ENCODE measurements at places on chromosomes 7 and 10. TPM values are rescaled to one million over a fixed set of nuclear protein-coding genes. Genes with fewer than 3 reads are reported as not detected.

DNA sequence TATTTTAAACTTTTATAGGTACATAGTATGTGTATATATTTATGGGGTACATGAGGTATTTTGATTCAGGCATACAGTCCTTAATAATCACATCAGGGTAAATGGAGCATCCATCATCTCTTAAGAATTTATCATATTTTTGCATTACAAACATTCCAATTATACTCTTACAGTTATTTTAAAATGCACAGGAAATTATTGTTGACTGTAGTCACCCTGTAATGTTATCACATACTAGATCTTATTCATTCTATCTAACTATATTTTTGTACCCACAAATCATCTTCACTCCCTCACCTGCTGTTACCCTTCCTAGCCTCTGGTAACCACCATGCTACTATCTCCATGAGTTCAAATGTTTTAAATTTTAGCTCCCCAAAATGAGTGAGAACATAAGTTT, 56.3 kb upstream of the FAM3C start:
- DNase-seq = no peak

GDF2 gene
- total RNA-seq = not detected

DNA sequence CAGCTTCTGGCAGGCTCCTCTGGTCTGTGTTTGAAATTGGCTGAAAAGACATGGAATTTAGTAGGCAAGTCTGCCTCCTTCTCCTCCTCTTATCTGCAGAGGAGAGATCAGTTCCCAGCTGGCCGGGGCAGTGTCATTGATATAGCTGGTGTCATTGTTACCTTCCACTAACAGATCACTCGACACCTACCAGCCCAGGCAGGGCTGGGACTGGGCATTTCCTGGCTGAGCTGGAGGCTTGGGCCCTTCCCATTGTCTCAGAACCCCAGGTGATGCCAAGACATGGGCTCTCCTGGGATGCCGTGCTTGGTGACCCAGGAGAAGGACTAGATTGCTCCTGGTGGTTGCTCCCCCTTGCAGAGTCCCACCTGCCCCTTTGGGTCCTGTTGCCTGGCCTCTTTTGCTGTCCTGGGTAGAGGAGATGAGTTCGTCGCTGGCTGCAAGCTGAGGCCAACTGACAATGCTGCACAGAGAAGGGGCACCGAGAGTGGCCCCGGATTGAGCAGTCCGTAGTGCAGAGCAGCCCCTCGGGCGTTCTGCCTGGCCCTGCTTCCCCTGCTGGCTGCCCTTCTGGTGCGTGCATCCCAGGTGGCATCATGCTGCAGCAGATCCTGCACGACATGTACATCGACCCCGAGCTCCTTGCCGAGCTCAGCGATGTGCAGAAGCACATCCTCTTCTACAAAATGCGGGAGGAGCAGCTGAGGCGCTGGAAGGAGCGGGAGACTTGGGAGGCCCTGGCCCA, at the start of gene SH2D4B:
Gene SH2D4B (plus strand): TSS at position 167 of the 745 bp plus-strand sequence. CDS start 430 bp downstream, at position 597.
- no peak for DNase-seq

DNA sequence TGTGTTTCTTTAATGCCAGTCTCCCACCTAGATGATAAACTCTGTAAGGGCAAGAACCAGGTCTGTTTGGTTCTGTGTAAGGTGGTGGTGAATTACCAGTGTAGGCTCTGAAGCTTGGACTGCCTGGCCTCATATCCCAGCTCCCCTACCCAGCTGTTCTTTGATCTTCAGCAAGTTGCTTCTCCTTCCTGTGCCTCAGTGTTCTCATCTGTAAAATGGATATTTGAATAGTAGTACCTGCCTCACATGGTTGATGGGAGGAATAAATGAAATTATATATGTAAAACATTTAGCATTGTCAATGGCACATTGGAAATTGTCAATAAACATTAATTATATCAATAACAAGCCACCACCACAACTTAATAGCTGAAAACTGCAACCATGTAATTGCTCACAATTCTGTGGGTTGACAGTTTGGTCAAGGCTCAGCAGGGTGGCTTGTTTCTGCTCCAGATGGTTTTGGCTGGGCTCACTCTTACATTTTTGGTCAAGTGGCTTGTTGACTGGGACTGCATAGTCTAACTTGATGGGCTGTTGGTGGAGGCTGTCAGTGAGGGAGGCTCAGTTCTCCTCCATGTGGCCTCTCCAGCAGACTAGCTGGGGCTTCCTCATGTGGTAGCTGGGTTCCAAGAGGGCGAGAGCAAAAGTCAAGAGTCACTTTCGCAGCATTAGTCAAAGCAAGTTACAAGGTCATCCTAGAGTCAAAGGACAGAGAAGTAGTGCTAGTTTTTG, 84.5 kb upstream of the DUSP5 start:
- DNase-seq = no peak

GRCh38 chr7:6479067-6479466, 31.3 kb upstream of the DAGLB start:
- no peak for DNase-seq

GRCh38 chr10:130029209-130029608, 65.1 kb upstream of the EBF3 start:
- no peak for DNase-seq

PLEKHA8 gene
- 8.5 TPM for total RNA-seq

DNA sequence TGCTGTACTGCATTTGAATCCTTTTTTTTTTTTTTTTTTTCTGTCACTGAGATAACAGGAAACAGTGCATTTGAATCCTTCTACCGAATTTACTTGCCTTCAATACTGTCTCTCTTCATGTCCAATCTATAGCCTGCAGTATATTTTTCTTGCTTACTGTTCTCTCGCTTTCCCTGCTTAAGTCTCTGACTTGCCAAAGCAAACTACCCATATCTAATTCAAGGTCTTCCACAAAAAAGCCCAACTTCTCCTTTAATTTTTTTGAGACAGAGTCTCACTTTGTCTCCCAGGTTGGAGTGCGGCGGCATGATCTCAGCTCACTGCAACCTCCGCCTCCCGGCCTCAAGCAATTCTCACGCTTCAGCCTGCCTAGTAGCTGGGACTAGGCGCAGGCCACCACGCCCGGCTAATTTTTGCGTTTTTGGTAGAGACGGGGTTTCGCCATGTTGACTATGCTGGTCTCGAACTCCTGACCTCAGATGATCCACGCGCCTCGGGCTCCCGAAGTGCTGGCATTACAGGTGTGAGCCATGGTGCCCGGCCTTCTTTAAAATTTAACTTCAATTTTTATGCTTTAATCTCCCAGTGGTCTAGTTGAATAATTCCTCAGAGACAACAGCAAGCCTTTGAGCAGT, 882 bp downstream of the PDCD11 start:
- peak; percentile 4 for DNase-seq

DNA sequence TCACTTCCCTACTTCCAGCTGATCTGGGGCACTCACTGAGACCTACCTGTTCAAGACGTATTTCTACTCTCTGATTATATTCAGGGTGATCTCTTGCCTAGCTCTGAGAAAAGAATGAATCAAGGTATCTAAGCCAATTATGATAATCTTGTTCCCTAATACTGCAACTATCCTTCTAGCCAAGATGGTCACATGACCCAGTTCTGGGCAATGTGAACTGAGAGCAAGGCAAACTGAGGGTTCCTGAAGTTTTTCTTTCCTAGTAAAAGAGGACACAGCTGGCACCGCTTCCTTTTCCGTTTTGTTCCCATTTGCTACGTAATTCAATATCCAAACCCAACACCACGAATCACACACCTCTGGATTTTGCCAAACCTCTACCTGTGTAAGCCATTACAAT, 5.9 kb upstream of the GPAM start:
- DNase-seq = no peak

OR2A5 gene
- not detected for total RNA-seq

DNA sequence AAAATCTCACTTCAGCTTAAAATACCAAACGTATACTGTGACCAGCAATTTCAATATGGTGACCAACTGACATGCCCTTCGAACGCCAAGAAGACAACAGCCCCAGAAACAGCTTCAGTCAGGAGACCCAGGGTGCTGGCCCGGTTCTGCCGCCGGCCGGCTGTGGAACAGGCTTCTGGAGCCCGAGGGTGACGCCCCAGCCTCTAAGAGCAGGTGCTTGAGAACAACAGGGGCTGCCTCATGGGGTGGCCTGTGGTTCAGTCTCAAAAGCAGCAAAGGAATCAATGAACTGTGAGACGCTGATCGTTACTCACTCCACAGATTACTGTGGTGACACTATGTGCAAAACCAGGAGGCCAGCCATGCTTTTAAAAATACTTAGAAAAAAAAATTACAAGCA, 17.3 kb downstream of the GPER1 start:
- DNase-seq = no peak

ADCK2 gene
- total RNA-seq = 18.7 TPM

GRCh38 chr7:15755061-15755460, 68.6 kb upstream of the MEOX2 start:
- no peak for DNase-seq

DNA sequence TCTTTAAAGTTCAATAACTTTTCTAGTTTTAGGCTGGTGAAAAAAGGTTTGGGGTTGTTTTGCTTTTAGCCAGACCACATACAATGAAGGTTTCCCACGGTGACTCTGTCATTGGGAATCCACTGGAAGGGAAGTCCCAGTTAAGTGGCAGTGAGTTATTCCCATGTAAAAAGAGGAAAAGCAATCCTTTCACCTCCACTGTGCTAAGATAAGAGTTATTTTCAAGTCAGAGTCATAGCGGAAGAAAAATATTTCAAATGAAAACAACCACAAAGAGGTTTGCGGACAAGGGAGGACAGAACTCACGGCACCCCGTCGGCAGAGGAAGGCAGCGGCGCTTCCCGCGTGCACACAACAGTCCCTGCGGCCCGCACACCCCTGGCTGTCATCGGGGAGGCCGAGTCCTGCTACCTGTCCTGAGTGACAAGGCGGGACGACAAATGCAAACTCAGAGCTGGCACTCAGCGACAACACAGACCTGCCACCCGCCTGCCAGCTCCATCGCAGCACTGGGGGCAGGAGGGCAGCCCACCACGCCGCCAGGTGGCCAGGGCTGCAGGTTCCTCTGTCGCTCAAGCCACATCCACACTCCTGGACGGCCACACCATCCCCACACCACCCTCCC, 9.3 kb upstream of the PAPOLB start:
- peak; percentile 43 for DNase-seq

DNA sequence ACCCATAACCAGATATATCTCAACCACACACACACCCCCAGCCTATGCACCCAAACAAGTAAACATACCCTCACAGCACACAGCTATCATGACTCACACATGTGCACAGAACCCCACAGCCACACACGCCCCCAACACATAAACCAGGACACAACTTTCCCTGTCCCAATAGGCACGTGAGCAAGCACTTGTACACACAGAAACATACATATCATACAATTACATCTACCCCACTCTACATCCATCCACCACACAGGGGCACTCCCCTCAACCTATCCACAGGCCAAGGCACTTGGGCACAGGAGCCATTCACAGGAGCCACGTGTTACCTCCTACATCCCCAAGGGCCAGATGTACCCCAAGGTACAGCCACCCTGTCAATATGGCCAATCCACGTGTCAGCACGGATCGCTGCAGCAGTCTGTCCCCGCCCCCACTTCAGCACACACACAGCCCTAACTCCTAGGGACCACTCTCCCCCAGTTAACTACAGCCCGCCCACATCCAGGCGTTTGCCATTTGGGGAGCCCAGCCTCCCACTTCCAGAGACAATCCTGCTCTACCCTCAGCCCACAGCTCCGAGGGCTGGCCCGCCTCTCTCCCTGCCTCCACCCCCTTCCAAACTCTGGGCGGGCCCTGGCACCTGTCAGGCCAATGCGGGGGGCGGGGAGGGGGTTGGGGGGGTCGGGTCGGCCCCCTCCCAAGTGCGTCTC, 163.5 kb downstream of the SH3PXD2A start:
- DNase-seq = peak; percentile 42

GRCh38 chr7:73778801-73779389, 8.8 kb upstream of the CLDN3 start:
- no peak for DNase-seq

GRCh38 chr7:47670729-47671128, 88.8 kb upstream of the TNS3 start:
- no peak for DNase-seq

DNA sequence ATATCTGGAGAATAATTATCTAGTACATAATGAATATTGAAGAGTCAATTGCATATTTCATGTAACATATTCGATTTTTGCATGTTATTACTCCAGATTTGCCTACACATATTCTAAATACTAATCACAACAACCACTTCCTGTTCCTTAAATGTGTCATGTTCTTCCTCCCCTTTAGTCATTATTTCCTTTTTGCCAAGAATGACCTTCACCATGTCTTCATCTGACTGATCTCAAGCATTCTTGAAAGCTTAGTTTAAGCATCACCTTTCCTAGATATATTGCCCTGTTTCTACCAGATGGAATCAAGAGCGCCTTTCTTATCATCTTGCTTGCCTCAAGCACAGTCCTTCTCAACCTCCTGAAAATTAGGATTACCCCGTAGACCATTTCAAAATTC, 23.5 kb upstream of the MEOX2 start:
- DNase-seq = no peak

DNA sequence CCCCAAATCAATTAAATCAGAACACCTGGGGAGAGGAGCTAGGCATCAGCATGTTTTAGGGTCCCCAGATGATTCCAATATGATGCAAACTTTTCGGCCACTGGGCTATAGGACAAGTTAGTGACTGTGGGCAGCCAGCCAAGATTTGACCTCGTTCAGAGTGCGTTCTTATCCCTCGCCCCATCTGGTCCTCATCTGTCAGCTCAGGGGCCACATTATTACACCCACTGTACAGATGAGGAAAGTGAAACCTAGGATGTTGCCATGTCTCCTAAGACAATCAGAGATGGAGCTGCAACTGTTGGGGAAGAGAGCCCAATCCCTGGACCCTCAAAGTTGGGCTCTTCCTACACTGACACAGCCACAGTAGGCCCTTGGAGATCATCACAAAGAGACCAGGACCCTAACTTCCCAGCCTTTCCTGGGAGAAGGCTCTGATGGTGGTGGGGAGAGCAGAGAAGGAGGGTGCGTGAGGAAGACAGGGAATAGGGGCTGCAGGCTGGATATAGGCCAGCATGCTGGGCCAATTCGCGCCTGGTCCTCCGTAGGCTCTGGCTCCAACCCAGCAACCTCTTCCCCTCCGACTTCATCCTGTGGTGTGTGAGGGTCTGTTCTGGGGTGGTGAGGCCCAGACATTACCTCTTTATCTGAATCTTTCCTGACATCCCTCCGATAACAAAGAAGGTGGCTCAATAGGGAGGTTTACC, 109.4 kb upstream of the ZMIZ1 start:
- DNase-seq = no peak

GRCh38 chr10:101779544-101780186, 3.6 kb downstream of the NPM3 start:
- peak; percentile 84 for DNase-seq

DNA sequence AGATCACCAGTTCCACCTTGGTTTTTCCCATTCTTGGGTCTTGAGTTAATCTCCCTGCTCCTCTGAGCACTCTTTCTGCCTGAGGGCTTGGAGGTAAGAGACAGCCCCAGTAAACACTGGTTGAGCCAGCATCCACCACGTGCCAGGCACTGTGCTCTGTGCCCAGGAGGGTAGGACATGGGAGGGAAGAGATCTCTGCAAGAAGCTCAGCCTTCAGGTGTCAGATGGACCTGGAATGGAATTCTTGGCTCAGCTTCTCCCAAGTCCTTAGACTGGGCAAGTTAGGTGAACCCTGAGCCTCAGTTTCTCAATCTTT, 2.5 kb downstream of the ZYX start:
- DNase-seq = no peak

All from kidney (tissue), 22 donors.